ENCODE measurements at places on chromosomes 4 and X.

GRCh38 chr4:14675279-14675985 lies 326.8 kb upstream of the CPEB2 start:
- DNase-seq, result no peak

DNA sequence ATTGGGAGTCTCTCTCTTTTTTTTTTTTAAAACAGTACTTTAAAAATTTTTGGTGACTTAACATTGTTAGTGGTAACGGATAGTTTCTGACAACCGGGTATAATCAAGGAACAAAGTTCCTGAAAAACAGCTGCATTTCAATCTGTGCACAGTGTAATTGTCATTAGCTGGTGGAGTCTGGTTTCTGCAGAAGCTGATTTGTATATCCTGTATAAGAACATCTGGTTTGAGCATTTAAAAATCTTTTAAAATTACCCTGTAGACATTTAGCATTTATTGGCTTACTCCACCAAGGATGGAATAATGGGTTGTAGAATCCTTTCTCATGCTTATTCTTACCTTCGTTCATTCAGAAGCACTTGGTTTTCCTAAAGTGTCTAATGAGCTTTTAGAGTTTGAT lies 11.2 kb downstream of the JADE1 start:
- no peak for DNase-seq

DNA sequence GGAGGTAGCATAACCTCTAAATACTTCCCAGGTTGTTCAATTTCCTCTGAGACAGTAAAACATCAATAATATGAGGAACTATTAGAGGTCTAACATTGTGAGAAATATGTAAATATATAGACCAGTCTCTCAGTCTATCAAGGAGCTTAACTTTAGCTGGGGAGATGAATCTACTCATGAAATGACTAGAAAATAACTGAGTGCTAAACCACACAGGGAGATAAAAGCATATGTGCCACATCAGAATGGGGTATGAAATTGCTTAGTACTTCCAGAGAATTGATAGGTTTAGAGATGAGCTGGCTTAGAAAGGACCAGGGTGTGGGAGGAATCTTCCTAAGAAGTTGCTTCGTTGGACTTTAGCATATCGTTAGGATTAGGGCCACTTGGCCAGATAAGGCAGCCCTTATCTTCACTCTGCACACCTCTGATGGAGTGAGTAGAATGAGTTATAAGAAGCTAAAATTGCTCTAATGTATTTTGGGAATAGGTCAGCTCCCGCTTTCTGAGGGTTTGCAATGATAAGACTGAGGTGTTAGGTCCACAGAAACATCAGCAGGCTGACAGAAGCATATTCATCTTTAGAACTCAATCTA lies 299.2 kb downstream of the UNC5C start:
- no peak for DNase-seq

GRCh38 chr4:114334884-114335330 lies 263.7 kb upstream of the UGT8 start:
- no peak for DNase-seq

- peak; percentile 75 for DNase-seq
These were observed at the start of gene WDR45 for GRCh38 chrX:49079489-49080428. Gene WDR45 (minus strand): TSS chrX:49079887. CDS start chrX:49078095, 1,792 bp downstream.

DNA sequence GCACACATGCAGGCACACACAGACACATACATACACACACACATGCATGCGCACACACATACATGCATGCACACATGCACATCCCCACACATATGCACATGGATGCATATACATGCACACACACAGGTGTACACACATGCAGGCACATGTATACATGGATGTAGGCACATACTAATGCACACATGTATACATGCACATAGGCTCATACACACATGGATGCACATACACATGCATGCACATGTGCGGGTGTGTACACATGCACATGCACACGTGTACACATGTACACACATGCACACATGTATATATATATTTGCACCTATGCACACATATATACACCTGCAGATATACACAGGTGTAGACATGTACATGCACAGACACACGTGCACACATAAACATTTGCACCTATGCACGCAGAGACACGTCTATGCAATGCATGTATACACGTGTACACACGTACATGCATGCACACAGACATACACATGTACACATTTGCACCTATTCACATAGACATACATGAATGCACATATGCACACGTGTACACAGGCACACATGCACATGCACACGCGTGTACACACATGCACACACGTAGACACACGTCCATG lies 4.0 kb downstream of the PLCXD1 start:
- no peak for DNase-seq

All from CD4-positive, alpha-beta T cell treated with Interleukin-15 for 4 hours (primary cell).